ENCODE measurements at places on chromosomes 5 and 9. TPM values are rescaled to one million over a fixed set of nuclear protein-coding genes. Genes with fewer than 3 reads are reported as not detected.

Gene ZFP37
- 0.99 TPM for polyA plus RNA-seq

Gene SMIM15
- 77.0 TPM for polyA plus RNA-seq

Gene LCN2
- polyA plus RNA-seq: 1,818 TPM

Gene PPP3R2
- polyA plus RNA-seq: 0.01 TPM

Gene RALGPS1
- 6.6 TPM for polyA plus RNA-seq

GRCh38 chr5:179720222-179720621 is 12.4 kb upstream of the MAML1 start:
- DNase-seq: no peak

- peak; percentile 79 for DNase-seq
Measured at GRCh38 chr9:76394960-76395252, 680 bp upstream of the RFK start.

DNA sequence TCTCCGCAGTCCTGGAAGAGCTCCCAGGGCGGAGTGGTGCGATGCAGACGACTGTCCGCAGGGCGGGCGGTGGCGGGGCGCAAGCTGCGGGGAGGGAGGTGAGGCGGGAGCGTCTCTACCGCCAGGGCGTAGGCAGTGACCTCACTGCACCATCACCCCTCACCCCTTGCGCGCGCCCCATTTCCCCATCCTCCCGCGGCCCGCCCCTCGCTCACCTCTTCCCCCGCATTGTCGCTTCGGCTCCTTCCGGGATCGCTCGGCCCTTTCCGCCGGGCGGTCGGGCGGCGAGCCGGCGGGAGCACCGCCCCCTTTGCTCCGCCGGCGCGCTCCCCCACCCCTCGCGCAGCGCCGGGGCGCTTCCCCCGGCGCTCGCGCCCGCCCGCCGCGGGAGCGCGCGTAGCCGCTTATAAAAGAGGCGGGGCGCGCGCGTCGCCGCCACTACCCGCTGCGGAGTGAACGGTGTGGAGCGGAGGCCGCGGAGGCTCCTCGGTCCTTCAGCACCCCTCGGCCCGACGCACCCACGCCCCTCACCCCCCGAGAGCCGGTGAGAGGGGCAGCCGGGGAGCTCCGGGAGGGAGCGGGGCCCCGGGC is at the start of gene SPTAN1:
Gene SPTAN1 (plus strand): TSS at position 435 of the 591 bp plus-strand sequence. CDS start 14,154 bp downstream, outside the sequence.
- DNase-seq: peak; percentile 96

DNA sequence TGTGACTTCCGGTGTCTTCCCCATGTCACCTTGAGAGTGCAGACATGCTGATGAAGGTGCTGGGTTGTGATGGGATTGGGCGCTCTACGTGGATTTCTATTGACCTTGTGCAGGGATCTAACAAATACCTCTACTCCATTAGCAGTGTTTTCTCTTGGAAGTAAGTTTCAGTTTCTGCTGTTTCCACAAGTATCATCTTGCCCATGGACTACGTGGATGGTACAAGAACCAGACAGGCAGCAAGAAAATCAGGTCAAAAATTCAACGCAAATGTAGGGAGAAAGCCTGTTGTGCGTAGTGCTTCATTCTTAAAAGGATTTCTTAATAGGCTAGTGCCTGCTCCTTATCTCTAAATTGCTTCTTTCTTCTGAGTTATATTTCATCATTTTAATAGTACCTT is 60.8 kb downstream of the AOPEP start:
- no peak for DNase-seq

DNA sequence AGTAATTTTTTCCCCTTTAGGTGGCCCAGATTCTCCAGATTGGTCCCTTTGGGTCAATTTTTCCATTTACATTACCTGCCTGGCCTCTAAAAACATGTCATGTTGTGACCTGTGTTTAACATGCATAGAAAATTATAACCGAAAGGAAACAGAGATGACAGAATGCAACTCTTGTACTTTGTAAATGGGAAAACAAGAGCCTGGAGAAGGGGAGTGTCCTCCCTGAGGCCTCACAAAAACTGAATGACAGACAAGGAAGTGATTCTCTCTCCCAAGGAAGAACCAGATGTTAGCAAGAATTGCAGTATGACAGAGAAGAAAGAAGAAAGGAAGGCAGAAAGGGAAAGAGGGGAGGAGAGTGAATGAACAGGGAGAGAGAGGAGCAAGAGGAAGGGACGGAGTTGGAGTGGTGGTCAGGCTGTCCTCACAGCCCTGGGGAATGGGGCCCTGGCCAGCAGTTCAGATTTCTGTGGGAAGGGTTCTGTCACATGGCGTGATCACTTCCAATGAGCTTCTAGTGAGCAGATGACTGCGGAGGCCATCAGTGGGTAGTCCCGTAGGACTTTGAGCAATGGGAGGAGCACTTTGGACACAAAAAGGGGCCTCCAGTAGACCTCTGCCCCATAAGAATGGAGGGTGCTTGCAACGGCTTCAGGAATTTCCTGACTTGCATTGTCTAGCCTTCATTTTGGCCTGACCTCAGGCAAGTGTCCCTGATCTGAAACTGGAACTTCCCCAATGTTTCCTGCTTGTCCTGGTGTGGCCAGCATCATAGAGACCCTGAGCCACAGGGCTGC is 31.6 kb downstream of the ABLIM3 start:
- no peak for DNase-seq

- peak; percentile 6 for DNase-seq
Measured at GRCh38 chr9:36924757-36925432, 109.2 kb downstream of the PAX5 start.

DNA sequence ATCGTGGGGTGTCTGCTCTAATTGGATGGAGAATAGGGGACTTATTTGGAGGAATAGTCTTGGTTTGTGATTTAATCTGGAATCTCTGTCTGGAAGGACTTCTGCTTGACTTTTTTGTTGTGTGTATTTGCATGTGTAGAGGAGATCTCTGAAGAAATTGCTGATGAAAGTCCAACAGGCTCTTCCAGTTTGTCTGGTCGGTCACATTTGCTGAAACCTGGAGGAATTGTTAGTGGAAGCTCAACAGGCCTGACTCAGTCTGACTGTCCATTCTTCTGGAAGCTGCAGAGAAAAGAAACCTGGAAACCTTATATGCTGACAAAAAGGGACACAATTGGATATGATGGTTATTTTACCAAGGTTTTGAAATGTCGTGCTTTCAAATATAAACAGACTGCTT is 33.4 kb upstream of the TENT2 start:
- no peak for DNase-seq

GRCh38 chr9:136631038-136632000 is 31.4 kb upstream of the EGFL7 start:
- peak; percentile 88 for DNase-seq
